LNCaP clone FGC (cell line): ENCODE measurements at places on chromosomes 2 and 18.

DNA sequence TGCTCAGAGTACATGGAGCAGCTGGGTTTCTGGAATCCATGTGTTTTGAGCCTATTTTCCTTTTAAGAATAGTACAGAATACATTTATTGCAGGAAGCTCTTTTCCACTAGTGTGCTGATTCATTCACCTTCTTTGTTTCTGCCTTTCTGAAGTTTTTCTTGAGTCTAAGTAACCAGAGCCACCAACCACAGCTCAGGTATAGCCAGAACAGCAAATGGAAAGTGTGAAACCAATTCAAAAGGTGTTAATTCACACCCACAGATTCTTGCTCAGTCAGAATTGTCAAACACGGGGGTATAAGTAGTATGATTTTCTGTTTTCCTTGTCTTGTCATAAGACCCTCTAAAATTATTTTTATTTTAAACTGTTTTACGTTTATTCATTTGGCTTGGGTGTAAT lies 75.9 kb upstream of the DYNAP start:
- no peak for DNase-seq

DNA sequence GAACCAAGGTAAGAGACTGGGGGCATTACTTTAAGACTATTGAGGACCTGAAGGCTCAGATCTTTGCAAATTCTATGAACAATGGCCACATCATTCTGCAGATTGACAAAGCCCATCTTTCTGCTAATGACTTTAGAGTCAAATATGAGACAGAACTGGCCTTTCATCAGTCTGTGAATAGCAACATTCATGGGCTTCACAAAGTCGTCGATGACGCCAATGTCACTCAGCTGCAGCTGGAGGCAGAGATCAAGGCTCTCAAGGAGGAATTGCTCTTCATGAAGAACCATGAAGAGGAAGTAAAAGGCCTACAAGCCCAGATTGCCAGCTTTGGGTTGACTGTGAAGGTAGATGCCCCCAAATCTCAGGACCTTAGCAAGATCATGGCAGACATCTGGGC lies 43.8 kb upstream of the SLC4A10 start:
- DNase-seq, result no peak

- DNase-seq, result no peak
Observed at GRCh38 chr2:44358503-44358902, 2.8 kb downstream of the PREPL start.

- DNase-seq, result no peak
Observed at GRCh38 chr18:14940735-14941134, 192.8 kb downstream of the ANKRD30B start.

DNA sequence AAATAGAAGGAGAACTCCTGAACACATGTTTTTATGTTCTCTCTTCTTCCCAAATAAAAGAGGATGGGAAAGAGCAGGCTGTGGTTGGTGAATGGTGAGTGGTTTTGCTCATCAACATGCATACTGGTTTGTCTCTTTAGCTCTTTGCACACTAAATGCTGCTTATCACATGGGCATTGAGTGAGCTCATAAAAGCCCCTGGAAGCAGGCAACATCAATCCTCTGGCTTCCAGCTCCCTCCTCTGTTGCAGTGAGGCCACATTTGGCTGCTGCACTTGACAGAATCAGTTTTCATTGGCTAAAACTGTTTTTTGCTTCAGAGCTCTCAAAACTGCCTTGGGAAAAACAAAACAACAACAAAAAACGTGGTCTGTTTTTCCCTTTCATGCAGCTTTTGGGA lies 1308.2 kb upstream of the NRXN1 start:
- DNase-seq, result no peak

DNA sequence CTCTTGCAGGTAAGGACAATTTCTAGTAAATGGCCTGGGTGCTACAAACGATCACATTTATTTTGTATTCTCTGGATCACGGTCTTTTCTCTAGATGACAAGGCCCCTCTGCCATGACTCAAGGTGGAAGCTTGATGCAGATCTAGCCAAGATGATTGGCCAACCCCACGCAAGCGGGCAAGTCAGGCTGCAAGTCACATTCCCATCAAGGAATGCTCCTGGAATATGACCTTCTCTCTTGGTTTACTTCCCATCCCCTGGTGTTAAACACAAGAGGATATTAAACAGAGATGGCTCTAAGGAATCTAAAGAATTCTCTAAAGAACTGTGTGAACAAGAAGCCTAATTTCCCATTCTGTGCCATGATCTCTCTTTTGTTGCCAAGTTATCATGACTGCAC lies 97.3 kb upstream of the SERPINE2 start:
- DNase-seq, result no peak

GRCh38 chr2:167776359-167776758 lies 471.0 kb downstream of the STK39 start:
- no peak for DNase-seq

GRCh38 chr2:164368896-164369295 lies 252.4 kb downstream of the GRB14 start:
- no peak for DNase-seq

DNA sequence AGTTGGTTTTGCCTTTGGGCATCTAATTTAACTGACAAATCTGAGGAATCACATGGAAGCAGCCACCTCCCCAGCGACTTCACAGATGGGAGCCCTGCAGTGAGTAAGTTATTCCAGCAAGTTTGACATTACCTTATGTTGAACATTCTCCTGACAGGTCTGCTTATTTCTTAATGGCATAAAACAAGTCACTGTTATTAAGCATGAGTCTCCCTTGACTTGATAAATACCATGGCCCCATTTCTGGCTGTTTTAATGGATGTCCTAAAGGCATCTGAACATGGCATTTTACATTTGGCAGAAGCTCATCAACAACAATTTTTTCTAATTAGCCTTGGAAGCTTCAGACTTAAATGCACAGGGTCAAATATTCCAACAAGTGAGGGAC lies 92.6 kb upstream of the CREB1 start:
- DNase-seq, result no peak

GRCh38 chr2:131425231-131425941 lies 50.5 kb upstream of the TUBA3D start:
- DNase-seq, result no peak

DNA sequence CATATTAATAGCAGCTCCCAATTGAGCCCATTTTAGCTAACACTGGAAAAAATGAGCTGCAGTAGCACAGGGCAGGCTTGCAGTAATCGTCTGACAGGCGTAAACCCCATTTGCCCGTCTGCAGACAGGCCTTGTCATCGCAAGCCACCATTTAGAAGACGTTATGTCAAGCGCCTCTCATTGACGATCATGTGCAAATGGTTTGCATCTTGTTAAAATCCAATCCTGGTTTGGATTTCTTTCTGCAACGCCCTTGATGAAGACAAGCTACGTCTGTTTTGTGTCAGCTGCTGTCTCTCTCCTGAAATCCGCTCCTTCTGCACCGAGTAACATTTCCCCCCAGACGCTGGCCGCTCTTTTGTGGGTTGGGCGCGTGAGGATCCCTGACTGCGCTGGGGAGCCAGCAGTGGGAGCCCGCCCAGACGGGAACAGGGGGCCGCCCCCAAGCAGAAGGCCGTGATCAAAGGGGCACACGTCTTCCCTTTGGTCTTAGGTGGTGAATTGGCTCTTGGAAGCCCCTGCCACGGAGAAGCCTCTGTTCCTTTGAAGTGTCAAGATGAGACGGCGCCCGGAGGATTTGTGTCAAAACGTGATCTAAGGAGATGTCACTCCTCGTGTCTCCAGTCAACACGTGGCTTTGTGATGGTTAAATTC lies 84.2 kb upstream of the GPC1 start:
- no peak for DNase-seq

DNA sequence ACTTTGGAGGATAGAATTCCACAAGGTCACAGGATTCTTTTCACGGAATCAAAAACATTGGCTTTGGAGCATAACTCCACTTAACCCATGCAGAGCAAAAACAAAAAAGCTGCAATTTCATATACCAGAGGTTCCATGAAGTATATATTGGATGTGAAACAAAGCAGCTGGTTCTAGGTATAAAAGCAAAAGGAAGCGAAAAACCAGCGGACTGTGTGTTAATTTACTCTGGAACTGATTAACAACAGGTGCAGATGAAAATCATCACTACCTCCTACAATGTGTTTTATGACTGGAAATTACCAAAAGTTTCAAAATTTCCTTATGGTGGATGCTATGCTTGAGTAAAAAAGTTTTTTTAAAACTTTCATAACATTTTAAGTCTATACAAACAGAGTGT lies 54.4 kb upstream of the LINC00305 start:
- no peak for DNase-seq

- DNase-seq, result no peak
Observed at GRCh38 chr18:55552526-55553189, 35.3 kb downstream of the TCF4 start.

GRCh38 chr2:171334171-171334570 lies 99.6 kb downstream of the METTL8 start:
- DNase-seq, result no peak

DNA sequence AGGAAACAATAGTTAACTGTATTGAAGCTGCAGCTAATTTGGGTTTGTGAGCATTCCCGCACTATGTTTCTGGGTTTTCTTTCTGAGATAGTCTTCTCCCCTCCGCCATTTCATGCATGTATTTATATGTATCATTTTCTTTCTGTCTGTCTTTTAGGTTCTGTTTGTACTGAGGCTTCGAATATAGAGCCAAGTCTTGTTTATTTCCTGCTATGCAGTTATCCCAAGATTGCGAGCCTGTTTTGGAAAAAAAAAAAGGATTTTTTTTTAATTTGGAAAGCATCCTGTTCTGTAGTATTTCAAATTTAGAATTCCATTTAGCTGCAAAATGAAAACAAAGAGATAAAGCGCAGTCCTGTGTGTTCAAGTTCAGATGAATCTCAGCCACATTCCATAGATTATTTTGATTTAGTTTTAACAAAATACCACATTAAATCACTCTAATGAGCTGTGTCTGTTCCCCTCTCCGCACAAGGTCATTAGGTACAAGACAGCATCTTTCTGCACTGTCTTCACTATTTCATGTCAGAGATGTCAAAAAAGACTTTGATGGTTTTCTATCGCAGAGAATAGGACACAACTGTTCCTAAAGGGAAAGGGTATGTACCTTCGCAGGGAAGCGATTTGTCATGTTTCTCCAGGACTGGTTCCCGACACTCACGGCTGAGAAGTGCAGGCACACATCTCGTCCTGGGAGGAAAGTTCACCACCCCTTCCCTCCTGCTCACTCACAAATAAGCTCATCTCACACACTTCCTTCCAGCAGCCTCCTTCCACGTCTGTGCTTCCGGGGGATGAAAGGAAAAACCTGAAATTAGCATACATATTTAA lies 443.4 kb downstream of the ZNF516 start:
- DNase-seq, result no peak

DNA sequence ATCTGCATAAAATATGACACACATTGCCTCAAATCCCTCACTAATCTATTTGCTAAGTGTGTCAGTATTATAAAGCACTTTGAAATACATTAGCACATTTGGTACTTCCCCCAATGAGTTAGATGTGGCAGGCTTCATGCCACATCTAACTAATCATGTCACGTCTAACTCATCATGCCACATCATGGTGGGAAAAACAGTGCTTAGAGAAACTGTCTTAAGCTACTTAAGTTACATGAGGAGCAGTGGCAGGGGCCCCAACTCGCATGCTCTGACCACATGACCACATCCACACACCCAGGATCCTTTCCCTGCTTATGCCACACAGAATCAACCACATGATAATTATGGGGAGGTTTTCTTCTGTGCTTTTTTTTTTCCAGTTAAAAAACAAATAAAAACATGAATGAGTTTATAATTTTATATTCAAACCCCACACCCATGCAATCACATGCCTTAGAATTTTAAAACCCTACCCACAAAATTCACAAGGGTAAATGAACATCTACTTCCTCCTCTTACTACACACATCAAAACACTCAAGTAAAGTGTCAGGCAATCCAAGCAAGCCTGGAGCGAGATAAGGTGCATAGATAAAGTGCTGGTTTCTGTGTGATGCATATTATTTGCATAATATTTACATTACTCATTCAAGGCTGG lies 1.6 kb downstream of the ABCA12 start:
- no peak for DNase-seq

DNA sequence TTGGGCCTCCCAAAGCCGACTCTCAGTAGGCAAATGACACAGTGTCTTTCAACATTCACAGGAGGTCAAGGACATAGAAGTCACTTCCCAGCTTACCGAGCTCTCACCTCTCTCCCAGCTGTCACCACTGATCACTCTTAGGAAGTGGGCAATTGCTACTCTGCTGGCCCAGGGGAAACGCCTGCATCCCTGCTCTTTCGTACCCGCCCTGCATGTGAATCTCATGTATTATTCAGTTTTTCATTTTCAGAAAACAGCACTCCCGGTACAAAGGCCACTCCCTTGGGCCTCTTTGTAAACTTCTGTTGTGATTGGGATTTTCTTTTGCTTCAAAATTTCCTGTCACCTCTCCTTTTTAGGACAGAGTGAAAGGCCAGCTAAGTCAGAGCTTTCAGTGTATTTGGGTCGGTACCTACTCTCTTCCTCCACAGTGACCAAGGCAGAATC lies 15.4 kb downstream of the MRPL44 start:
- no peak for DNase-seq
